ENCODE measurements at places on chromosomes 2 and 18. TPM values are rescaled to one million over a fixed set of nuclear protein-coding genes. Genes with fewer than 3 reads are reported as not detected.

The ZC3H8 gene
- 21.0 TPM for total RNA-seq

The SAG gene
- total RNA-seq: not detected

The EMILIN2 gene
- 27.9 TPM for total RNA-seq

The ERBB4 gene
- 17.8 TPM for total RNA-seq

The CCDC85A gene
- total RNA-seq: 7.5 TPM

The IGFBP5 gene
- total RNA-seq: 499 TPM

The RBMS1 gene
- total RNA-seq: 92.6 TPM

The CHRND gene
- 34.2 TPM for total RNA-seq

The TCF23 gene
- total RNA-seq: not detected

The ZAP70 gene
- total RNA-seq: 3.7 TPM

The DNAH6 gene
- 0.51 TPM for total RNA-seq

The VWA3B gene
- 0.10 TPM for total RNA-seq

The MGAT4A gene
- 19.0 TPM for total RNA-seq

The IL1B gene
- total RNA-seq: 0.21 TPM

The AGBL5 gene
- total RNA-seq: 8.9 TPM

The CRACDL gene
- total RNA-seq: 5.7 TPM

The POTEE gene
- not detected for total RNA-seq

The ST8SIA3 gene
- total RNA-seq: 0.10 TPM

The WDPCP gene
- total RNA-seq: 26.9 TPM

The DPP10 gene
- total RNA-seq: 2.5 TPM

The TNS1 gene
- total RNA-seq: 196 TPM

The PROC gene
- not detected for total RNA-seq

The SATB2 gene
- 23.1 TPM for total RNA-seq

The TUBA3D gene
- not detected for total RNA-seq

The QPCT gene
- total RNA-seq: 5.6 TPM

The MTHFD2 gene
- 43.8 TPM for total RNA-seq

The RAB10 gene
- 96.6 TPM for total RNA-seq

The IL1A gene
- total RNA-seq: not detected

The RAD51AP2 gene
- total RNA-seq: 0.10 TPM

The SCYGR4 gene
- not detected for total RNA-seq

The OR6B2 gene
- not detected for total RNA-seq

The INHBB gene
- total RNA-seq: 2.8 TPM

The ASTL gene
- not detected for total RNA-seq

The ADD2 gene
- total RNA-seq: 2.8 TPM

The ESCO1 gene
- 32.6 TPM for total RNA-seq
